ENCODE measurements at places on chromosomes 11 and 22. TPM values are rescaled to one million over a fixed set of nuclear protein-coding genes. Genes with fewer than 3 reads are reported as not detected.

DNA sequence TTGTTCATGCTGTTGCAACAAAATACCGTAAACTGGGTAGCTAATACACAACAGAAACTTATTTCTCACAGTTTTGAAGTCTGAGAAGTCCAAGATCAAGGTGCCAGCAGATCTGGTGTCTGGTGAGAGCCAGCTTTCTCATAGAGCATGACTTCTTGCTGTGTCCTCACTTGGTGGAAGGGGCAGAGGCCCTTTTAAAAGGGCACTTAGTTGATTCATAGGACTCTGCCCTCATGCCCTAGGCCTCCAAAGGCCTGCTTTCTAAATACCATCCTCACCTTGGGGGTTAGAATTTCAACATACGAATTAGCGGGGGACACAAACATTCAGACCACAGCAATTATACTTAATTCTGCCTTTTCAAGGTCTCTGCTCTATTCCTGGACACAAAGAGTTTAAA, 52.3 kb upstream of the FDX1 start:
- H3K36me3 ChIP-seq, result no peaks in the 10 kb centered on the region
- H3K27me3 ChIP-seq, result no peaks in the 10 kb centered on the region
- H3K27ac ChIP-seq, result no peak overlapping the region

GRCh38 chr22:35386670-35387288, 5.9 kb downstream of the HMOX1 start:
- no peak overlapping the region for H3K4me3 ChIP-seq
- peaks cover 2% of the 10 kb centered on the region for H3K4me1 ChIP-seq
- no peaks in the 10 kb centered on the region for H3K36me3 ChIP-seq
- H3K27me3 ChIP-seq, result peaks cover 4% of the 10 kb centered on the region
- DNase-seq, result no peak

DNA sequence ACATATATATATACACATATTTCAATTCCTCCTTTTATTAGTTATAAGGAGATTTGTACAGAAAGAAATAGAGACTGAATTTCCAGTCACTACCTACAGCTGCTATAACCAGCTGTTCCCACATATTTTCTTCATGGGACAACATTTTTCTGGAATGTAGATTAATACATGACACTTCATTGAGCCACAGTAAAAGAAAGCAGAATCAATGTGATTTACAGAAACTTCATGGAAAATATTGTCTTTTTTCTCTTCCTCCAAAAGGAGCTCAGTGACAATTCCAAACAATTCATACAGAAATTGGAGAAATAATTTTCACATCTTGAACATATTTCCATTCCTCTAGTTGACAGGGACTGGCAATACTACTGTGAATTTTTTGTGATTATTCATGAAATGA, 249.2 kb downstream of the DLG2 start:
- H3K4me1 ChIP-seq, result no peaks in the 10 kb centered on the region
- H3K36me3 ChIP-seq, result no peaks in the 10 kb centered on the region
- no peak for DNase-seq
- H3K27ac ChIP-seq, result no peak overlapping the region
- no peaks in the 10 kb centered on the region for H3K27me3 ChIP-seq

Gene TRPM5
- total RNA-seq, result 0.09 TPM

DNA sequence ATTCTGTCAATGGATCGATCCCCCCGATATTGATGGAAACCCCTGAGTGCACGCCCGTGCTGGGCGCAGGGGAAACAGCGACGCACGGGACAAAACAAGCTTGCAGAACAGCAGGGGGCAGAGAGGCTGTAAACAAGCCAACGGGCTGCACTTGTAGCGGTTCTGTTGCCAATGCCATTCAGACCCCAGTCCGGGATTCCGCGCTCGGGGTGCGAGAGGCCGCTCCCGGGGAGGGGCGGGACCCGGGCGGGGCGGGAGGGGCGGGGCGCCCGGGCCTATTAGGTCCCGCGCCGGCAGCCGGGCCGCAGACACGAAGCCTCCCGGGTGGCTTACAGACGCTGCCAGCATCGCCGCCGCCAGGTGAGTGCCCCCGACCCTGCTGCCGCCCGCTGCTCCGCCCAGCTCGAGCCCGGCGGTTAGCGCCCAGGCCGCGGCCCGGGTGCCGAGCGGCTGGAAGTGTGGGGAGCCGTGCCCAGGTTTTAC, at the start of gene BIK:
Gene BIK (plus strand): TSS at position 307 of the 483 bp plus-strand sequence. CDS start 13,273 bp downstream, outside the sequence.
- H3K4me3 ChIP-seq, result peak within 1 kb of the TSS; percentile 84
- H3K4me1 ChIP-seq, result peaks cover 21% of the 10 kb centered on the region
- H3K27me3 ChIP-seq, result peaks cover 64% of the 10 kb centered on the region
- H3K27ac ChIP-seq, result no peak within 1 kb of the TSS
- DNase-seq, result peak; percentile 27

Gene PRG3
- total RNA-seq, result not detected
